Stimulated activated CD4-positive, alpha-beta T cell treated with anti-CD3 and anti-CD28 coated beads, TNF-alpha, amount 100 ng/mL, for 4 hours (primary cell): ENCODE measurements at places on chromosomes 2 and 18.
A peak's percentile ranks its signal among the peaks of the same experiment; 100 is the strongest.

DNA sequence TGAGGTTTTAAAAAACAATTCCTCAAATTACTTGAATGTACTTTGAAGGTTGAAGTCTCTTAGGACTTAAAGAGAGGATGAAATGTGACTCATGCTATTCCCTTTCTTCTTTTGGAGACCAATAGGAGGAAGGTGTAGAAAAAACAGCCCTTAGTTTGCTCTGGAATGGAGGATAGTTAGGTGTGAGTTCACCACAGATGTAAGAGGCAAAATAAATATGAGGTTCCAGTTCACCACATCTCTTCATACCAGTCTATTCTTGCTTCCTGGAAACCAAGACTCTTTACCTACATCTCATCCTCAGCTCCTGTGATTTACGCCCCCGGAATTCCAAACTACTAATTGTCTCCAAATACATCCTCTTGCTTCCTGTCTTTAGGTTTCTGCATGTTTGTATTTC, 77.5 kb upstream of the TTC21B start:
- DNase-seq: no peak

DNA sequence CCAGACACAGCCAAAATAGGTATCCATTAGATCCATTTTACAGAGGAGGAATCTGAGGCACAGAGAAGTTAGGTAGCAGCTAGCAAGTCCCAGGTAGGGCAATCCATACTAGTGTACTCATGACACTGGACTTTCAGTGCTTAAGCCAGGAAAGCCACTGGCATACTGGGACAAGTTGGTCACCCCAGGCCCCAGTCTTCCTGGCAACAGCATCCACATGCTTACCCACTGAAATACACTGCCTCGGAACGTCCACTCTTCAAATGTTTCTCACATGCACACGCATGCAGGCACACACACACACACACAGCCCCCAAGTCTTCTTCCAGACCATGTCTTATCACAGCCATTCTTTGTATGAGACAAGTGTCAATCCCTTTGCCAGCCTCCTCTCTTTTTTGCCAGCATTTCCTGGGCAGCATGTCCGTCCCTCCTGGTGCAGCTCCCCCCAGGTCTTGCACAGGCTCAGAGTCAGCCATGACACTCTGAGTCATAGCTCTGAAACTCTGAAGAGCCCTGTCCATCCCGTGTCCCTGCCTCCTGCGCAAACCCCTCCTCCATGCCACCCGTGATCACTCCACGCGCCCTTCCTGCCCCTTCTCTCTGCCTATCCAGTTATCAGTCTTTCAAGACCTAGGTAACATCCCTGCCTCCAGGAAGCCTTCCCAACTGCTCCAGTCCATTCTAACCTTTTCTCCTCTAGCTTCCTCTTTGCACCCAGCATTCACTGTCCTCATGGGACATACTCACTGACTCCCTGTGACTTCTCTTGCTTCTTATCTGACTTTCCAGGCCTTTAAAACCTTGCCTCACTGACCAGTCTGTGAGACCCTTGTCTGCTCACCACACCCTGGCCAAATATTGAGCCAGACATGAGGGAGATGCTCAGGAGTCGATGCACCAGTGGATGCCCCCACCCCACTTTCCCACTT, 10.9 kb upstream of the TEX261 start:
- DNase-seq: no peak

DNA sequence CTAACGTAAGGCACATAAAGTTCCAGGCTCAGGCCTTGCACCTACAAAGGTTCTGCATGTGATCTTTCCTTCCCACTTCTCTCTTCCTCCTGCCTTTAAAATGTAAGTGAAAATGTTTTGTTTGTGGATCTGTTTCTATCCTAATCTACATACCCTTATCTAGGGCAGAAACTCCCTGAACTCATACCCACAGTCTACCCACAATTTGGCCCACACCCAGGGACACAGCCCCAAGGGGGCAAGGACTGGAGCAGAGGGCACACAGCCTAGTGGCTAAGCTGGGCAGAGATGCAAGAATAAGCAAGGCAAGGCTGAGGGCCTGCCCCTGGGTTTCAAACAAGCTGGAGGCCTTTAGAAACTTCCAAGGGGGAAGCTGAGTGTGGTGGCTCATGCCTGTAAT, 71.0 kb downstream of the HS1BP3 start:
- no peak for DNase-seq

- DNase-seq: no peak
Measured at GRCh38 chr2:143607231-143608062, 478.2 kb downstream of the ARHGAP15 start.

DNA sequence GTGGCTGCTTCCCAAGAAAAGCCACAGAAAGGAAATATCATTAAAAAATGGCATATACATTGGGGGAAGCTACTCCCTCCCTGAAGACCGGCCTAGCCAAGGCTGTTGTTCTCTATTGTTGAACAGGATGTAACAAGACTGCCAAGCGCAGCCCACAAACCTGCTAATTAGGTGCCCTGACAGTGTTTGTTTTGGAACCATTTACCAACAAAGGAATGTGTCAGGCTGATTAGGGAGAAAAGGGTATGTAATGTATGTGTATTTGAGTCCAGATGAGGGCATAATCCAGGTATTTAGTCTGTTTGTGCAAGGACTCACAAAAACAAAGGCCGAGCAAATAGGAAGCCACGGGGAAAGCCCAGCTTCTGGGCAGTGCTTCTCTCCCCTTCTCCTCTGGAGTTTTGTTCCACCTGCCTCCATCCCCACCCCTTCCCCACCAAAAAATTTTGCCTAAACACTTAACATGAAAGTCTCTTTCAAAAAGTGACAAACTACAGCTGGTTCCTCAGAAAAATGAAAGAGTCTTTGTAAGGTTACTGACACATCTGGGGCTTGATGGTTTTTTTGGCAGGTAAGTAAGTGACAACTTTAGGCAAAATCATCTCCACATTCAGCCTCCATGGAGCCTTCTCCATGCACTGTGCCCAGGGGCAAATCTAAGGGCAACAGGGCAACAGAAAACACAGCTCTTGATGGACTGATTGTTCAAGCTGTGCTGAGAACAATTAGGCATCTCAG, 78.3 kb upstream of the FZD5 start:
- DNase-seq: no peak

- DNase-seq: no peak
Measured at GRCh38 chr2:12175323-12175722, 428.9 kb downstream of the LPIN1 start.

- no peak for DNase-seq
Measured at GRCh38 chr18:58386780-58387179, 242.1 kb downstream of the ALPK2 start.

GRCh38 chr18:44998360-44998759, 317.7 kb downstream of the SETBP1 start:
- DNase-seq: no peak

GRCh38 chr2:156006721-156007618, 325.6 kb downstream of the NR4A2 start:
- no peak for DNase-seq

- DNase-seq: no peak
Measured at GRCh38 chr2:113891265-113891959, 1.5 kb downstream of the ACTR3 start.

- DNase-seq: no peak
Measured at GRCh38 chr2:47751856-47752414, 31.0 kb upstream of the MSH6 start.

- DNase-seq: no peak
Measured at GRCh38 chr2:71796174-71796593, 342.8 kb downstream of the DYSF start.

DNA sequence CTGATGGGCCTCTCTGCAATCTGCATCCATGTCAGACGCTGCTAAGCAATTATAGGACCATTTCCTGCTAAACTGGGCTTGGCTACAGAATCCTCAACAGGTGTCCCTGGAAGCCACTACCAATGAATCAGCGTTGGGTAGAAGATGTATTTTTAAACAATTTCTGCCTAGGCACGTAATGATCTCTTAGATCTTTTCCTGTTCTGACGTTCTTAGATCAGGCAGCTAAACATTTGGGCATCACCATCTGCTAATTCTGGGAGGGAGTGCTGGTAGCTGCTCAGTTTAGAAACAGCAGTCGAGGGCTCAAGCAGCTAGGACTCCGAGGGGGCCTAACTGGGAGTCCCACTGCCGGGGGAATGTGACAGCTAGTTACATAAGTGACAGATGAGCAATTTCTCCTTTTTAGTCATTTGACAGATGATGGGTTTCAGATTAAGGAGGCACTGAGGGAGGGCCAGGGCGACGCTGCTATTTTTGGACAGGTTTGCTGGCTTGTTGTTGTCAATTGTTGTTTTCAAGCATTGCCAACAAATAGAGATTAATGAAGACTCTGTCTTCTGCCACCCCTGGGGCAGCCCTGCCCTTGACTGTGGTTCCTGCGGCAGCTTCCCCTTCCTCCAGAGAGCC, 92.7 kb downstream of the MRO start:
- no peak for DNase-seq

DNA sequence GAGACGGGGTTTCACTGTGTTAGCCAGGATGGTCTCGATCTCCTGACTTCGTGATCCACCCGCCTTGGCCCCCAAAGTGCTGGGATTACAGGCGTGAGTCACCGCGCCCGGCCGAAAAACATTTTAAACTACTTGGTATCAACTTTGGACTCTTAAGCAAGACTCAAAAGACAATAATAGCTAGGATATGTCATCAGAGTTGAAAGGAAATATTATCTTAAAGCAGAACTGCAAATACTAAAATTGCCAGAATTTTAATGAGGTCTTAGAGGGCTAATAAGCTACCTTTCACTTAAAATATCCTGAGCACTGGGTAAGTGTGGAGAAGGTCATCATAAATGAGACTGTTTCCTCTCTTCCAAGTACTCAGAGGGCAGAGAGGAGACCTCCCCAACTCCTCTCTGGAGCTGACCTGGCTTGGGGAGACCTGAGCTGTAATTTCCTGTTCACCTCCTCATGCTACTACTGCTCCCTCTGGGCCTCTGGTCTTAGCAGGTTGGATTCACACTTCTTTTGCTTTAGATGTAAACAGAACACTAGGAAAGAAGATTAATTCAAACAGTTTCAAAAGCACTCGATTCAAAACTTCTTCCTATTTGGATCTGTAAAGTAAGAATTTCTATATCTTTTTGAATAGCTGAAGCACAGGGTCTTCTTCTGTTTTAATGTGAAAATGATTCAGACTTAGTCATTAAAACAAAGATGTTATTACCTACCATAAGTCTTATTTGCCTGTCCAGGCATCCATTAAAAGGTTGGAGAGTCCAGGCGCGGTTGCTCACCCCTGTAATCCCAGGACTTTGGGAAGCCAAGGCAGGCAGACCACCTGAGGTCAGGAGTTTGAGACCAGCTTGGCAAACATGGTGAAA, 16.5 kb downstream of the CNRIP1 start:
- DNase-seq: no peak

GRCh38 chr2:168560817-168561499, 104.9 kb downstream of the CERS6 start:
- no peak for DNase-seq

- no peak for DNase-seq
Measured at GRCh38 chr2:196725882-196726281, 73.6 kb downstream of the GTF3C3 start.

DNA sequence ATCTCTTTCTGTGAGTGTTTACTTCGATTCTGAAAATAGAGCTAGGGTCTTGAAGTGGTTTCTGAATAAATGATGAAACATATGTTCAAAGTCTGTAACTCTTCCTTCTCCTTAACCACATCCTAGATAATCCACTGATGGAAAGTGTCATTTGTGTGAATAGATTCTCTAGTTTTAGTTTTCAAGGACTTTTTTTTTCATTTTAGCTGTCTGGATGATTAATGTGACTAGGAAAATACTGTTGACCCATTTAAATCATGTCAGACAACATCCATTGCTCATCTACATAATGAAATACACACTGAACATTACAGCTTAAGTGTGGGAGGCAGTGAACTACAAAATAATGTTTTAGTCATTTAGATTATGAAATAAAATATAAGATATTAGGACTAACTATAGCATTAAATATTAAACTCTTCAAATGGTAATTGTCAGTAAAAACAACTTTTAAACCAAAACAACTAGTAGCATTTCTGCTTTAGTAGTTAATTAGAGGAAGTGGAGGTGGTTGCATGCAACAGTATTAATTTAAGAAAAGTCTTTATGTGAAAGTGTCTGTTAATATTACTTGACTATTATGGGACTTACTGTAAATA, 39.1 kb upstream of the DLX1 start:
- DNase-seq: no peak

DNA sequence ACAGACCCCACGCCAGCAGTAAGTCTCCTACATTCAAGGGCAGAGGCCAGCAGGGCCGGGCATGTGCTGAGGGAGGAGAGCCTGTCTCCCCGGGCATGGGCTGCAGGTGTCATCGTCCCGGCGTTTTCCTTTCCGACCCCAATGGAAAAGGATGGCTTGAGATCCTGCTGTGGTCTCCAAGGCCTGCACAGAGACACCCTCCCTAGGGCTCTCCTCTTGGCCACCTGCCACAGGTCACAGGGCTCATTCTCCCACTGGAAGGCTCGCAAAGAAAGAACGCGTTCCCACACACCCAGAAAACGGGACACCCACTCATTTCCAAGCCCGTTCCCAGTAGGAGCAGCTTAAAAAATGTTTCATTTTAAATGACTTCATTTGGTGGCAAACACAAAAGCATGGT, 41.0 kb downstream of the DIPK1C start:
- DNase-seq: no peak

DNA sequence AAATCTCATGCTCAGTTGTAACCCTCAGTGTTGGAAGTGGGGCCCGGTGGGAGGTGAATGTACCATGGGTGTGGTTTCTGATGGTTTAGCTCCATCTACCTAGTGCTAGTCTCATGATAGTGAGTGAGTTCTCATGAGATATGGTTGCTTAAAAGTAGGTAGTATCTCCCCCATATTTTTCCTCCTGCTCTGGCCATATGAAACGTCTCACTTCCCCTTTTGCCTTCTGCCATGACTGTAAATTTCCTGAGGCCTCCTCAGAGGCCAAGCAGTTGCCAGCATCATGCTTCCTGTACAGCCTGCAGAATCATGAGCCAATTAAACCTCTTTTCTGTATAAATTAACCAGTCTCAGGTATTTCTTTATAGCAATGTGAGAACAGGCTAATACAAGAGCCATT, 62.8 kb upstream of the RNF152 start:
- no peak for DNase-seq

DNA sequence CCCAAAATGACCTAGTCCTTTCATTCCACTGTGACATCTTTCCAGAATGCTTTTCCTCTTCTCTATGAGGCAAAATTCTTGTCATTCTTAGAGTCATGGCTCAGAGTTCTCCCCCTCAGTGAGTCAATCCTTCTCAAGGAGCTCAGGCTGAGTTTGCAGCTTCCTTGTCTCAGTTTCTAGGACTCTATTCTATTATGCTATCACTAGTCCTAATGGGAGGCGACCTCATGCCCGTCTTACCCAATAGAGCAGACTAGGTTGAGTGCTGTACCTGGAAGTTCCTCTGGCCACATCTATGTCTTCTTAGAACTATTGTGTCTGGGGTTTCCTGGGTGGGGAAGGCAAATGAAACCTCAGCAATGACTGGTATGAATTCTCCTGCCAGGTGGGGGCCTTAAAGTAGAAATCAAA, 51.5 kb downstream of the HAUS1 start:
- DNase-seq: peak; percentile 36

GRCh38 chr2:70984576-70985282, 6.3 kb downstream of the ANKRD53 start:
- DNase-seq: peak; percentile 71

DNA sequence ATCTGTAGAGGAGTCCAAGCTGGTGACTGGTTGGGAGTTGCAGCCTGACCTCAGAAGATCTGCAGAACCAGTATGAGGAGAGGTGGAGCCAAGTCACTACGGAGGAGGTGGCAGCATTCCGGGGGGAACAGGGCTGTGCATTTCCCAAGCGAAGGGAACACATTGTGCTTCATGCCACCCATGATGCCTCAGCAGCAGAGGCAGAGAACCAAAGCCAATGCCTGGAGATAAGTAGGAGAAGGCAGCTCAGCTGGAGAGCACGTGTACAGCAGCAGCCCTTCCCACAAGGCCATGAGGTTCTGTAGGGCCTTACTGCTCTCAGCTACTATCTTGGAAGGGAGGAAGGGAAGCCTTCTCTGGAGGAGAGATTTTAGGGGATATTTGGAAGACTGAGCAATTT, 67.2 kb upstream of the LRPPRC start:
- DNase-seq: no peak
